GM12892 (cell line): ENCODE measurements at places on chromosomes 7 and 10.

DNA sequence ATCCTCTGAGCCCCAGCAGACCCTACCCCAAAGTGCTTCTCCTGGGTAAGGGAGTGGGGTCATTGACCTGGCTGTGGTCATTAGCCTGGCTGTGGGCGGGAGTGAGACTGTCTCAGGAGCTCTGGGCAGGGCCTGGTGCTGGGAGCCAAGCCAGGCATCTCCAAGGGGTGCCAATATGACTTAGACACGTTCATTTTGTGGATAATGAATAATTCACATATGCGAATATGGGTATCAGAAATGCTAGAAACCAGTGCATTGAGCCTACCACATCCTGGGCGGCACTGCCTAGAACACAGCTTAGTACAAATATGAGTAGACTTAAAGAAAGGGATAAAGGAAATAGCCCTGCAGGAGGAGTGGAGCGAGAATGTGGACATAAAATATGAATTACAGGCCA lies 14.4 kb upstream of the SRRM3 start:
- no peak for DNase-seq

- no peak for DNase-seq
Measured at GRCh38 chr7:32871624-32872371, 19.8 kb downstream of the KBTBD2 start.

- DNase-seq = no peak
Measured at GRCh38 chr7:101068401-101068800, 16.9 kb upstream of the TRIM56 start.

- DNase-seq = no peak
Measured at GRCh38 chr10:119131512-119132240, 27.8 kb downstream of the DENND10 start.

DNA sequence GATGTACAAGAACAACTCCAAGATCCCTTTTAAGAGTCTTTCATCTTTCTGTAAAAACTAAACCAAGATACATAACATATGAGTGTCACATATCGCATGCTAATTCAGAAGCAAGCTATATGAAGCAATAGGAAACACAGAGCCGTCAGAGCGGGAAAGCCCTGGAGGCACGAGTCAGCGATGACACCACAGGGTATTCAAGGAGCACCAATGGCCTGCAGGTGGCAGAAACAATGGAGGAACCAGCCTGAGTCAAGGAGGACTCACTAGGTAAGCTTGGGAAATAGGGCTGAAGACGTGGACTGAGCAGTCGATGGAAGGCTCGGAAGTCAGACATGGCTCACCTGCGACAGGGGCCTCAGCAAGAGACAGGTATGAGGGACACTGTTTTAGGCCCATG lies 214.4 kb downstream of the FAM107B start:
- no peak for DNase-seq

- DNase-seq = no peak
Measured at GRCh38 chr10:122054048-122055025, 65.4 kb downstream of the TACC2 start.

DNA sequence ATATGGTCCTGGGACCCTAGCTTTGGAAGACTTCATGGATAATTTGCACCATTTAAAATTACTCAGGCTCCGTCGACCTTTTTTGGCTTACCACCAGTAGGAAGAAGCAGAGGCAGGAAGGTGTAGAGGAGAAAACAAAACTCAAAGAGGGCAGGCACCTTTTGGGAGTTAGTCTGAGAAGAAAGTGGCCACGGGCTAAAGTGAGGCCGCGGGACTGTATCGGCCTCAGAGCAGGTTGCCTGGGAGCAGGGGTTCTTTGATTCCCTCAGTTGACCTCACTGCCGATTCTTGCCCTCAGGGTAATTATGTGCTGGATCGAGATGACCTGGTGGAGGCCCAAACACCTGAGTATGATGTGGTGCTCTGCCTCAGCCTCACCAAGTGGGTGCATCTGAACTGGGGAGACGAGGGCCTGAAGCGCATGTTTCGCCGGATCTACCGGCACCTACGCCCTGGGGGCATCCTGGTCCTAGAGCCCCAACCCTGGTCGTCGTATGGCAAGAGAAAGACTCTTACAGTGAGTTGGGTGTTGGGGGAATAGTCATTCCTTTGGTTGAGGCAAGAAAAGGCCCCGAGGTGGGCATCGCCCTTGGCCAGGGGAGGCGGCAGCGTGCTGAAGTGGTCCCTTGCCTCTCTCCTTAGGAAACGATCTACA lies 3.1 kb downstream of the MEPCE start:
- DNase-seq = no peak

DNA sequence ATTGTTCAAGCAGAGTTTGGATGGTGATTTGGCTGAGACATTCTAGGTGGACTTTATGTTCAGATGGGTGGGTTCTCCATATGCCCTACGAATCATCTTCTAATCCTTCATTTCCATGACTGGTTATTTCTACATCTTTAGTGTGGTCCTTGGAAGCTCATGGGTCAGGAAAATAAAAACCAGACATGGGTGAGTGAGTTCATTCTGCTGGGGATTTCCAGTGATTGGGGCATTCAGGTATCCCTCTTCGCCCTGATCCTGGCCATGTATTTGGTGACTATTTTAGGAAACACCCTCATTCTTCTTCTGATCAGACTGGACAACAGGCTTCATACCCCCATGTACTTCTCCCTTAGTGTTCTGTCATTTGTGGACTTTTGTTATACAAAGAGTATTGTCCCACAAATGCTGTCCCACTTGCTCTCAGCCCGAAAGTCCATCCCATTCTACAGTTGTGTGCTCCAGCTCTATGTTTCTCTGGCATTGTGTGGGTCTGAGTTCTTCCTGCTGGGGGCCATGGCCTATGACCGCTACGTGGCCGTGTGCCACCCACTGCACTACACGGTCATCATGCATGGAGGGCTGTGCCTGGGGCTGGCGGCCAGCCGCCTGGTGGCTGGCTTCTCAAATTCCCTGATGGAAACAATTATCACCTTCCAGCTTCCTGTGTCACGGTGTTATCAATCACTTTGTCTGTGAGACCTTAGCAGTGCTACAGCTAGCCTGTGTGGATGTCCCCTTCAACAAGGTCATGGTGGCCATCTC lies 19.2 kb upstream of the OR6B1 start:
- DNase-seq = no peak

- no peak for DNase-seq
Measured at GRCh38 chr10:3551761-3552160, 233.2 kb downstream of the KLF6 start.

DNA sequence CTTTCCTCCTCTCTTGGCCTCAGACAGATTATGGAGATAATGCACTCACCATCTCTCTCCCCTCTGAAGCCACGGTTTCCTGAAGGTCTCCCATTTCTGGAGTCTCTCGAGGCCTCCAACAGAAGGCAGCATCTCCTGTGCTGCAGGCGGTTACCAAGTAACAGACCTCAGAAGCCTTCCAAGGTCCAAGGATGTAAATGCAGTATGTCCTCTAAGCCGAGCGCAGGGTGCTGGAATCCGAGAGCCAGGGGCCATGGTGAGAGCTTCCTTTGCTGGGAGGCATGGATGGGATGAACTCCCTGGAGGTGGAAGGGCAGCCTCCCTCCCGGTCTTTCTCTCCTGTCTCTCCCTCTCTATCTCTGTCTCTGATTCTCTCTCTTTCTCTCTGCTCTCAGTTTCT lies 79.8 kb downstream of the ADARB2 start:
- no peak for DNase-seq

DNA sequence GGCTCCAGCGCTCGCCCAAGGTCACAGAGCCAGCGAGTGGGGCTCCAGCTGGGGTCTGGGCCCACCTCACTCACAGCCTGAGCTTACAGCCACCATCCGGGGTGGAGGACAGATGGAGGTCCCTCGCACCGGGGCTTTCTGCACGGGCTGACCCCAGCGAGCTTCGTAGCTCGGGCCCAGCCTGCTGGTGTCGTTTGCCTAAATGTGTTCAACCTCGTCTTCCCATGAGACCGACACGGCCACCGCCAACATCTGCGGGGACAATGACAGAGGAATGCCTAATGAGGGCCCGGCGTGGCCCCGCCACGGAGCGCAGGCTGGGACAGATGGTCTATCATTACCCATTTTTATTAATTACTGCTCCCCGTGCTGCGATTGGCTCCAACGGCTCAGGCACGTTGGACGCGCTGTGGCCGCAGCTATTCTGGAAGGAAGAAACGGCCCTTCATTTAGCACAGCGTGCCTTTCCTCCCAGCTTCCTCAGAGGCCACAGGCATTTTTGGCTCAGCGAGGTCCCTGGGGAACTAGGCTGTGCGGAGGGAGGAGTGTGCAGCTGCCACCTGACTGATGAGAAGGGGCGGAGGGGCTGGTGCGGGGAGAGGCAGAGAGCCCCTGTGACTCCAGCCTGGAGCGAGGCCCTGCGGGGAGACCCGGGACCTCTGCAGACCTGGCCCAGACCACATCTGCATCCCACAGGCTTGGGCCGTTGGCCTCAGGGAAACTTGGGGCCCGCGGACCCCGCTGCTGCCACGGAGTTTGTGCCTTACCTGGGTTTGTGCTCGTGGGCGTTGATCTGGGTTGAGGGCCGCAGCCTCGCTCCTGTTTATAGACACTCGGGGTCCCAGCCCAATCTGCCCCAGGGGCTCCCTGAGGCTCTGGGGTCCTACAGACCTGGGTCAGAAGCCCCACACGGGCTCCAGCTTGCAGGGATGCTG lies 22.9 kb upstream of the ELFN1 start:
- no peak for DNase-seq

GRCh38 chr7:69657331-69657730 lies 59.1 kb downstream of the AUTS2 start:
- DNase-seq = no peak

GRCh38 chr10:10434312-10434711 lies 583.4 kb upstream of the CELF2 start:
- DNase-seq = no peak

GRCh38 chr10:76982671-76983070 lies 654.9 kb downstream of the KCNMA1 start:
- no peak for DNase-seq

DNA sequence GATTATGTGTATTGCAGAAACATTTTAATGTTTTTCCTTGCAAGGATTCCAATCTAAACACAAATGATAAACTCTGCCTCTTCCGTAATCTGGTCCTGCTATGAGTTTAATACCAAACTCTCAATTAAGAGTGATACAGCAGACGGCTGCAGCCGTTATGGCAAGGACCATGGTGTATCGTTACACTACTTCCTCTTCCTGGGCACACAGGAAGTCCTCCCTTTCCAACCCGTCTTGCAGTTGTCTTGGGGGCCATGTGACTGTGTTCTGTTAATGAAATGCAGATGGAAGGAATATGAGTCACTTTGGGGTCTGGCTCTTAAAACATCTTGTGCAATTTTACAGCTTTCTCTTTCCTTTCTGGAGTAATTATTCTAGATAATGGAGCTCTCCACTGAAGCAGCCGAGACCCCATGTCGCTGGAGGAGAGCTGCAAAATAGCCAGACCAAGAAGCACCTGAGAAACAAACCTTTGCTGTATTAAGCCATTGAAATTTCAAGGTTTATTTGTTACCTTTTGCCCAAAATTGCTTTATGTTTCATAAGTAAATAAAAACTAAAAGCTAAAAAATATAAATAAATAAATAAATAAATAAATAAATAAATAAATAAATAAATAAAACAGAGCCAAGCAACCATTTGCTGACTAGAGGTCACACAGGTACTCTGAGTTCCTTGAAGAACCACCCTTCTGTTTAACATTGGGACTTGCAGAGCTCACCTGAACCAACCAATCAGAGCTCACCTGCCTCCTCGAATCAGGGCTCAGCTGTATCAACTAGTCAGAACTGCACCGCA lies 74.7 kb downstream of the FRMPD2 start:
- no peak for DNase-seq

DNA sequence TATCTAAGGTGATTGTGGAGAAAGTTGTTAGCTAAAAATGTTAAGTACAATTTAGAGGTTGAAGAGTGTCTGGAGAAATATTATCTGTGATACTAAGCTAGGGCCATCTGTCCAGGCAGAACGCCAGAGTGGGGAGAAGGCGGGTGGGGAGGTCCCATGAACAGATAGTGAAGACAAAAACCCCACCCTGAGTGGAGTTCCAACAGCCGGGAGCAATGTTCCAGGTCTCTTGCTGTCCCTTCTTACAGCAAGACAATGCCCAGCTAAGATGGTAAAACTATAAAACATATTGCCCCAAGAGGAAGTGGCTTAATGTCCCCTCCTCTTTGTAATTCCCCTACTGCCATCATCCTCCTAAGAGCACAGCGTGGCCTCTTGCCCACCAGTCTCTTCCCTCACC lies 10.4 kb upstream of the IL15RA start:
- no peak for DNase-seq

- no peak for DNase-seq
Measured at GRCh38 chr10:18860631-18861240, 187.9 kb upstream of the MALRD1 start.

GRCh38 chr10:120460776-120461175 lies 3.7 kb downstream of the PLPP4 start:
- no peak for DNase-seq

GRCh38 chr7:12570168-12570533 lies 369 bp upstream of the SCIN start:
- no peak for DNase-seq

GRCh38 chr10:44949127-44949802 lies 10.3 kb upstream of the RASSF4 start:
- no peak for DNase-seq

DNA sequence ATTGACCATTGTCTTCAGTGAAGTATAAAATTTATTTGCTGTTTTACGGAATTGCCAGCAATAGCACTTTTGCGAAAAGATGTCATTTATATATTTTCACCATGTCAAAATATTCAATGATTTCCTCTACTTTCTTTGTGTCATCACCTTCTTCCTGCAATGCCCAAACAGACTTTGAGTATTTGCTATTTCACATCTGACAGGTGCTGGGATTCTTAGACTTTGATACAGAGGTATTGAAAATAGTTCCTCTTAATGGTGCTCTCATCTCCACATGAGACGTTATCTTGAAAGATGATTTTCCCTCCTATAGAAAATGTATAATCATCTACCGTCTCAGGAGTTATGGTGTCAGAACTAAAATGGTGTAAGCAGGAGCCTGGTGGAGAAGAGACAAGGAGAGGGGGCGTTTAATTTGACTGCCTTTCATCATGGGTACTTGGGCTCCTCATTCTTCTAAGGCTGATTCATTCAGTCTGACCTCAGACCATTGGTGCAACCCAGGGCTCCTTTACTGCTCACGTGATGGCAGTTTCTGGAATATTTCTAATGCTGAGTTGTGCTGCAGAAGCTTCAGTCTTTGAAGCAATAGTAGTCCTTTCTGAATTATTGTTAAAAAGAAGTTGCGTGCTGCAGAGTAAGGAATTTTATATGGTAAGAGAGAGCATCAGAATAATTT lies 404.6 kb downstream of the PHTF2 start:
- DNase-seq = no peak

DNA sequence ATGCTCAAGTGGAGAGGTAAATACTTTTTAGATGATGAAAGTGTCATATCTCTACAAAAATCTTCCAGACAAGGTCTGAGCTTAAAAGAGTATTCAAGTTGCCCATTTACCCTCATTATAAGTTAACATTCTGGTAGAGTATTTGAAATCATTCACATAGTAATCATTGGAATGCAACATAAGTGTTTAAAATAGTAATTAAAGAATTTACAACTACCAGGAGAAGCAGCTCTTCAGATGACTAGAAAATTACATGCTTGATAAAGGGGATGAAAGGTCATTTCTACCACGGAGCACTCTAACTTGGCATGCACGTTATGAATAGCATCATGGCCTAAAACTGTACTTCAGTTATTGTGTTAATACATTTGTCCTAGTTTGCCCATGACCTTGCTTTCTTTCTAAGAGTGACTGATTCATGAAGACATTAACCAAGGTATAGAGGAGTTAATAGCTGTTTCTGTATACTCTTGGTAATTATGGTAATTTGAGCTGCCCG lies 120.0 kb downstream of the SEMA3E start:
- DNase-seq = no peak
